ENCODE measurements at places on chromosomes 4 and X.

- DNase-seq: no peak
Measured at GRCh38 chr4:56626963-56627362, 54.1 kb downstream of the HOPX start.

GRCh38 chr4:158856852-158857251 lies 88.0 kb downstream of the FNIP2 start:
- DNase-seq: no peak

GRCh38 chr4:101125045-101125942 lies 222.0 kb downstream of the PPP3CA start:
- DNase-seq: no peak

- DNase-seq: no peak
Measured at GRCh38 chr4:45043911-45044310, 317.6 kb upstream of the GNPDA2 start.

DNA sequence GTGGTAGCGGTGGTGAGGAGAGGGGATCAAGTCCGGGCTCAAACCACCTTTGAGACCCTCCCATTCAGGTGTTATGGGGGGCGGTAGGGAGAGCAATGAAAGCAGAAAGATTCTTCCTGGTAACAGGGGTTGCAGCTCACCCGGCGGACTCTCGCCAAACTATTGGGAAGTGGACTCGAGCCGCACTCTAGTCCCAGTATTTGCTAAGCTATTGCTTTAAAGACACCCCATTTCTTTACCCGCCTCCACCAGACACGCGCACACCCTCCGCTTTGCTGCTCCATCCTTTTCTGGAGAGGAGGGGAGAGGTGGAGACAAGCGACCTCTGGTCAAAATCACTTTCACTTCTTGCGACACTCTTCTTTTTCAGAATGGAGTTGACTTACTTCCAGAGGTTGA lies 625 bp upstream of the GABRA4 start:
- peak; percentile 18 for DNase-seq

- no peak for DNase-seq
Measured at GRCh38 chrX:135328421-135329005, 19.2 kb downstream of the ETDC start.

DNA sequence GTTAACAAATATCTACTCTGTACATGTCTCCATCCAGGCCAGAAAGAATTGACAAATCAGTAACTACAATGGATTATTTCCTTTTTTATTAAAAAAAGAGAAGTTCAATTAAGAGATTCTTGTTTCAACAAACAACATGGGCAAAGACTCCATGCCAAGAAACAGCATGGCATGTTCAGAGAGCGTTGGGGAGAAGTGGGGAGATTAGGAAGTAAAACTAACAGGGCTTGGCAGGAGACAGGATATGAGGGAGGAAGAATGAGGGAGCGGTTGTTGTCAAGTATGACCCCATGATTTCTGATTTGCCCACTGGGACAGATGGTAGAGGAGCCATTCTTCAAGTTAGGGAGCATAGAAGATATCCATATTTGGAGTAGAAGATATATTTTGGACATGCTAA lies 128.4 kb downstream of the RNF150 start:
- no peak for DNase-seq

GRCh38 chrX:3820167-3820566 lies 106.7 kb upstream of the PRKX start:
- no peak for DNase-seq

- no peak for DNase-seq
Measured at GRCh38 chr4:38003102-38003501, 42.9 kb downstream of the PTTG2 start.

GRCh38 chr4:143358419-143358818 lies 21.7 kb downstream of the GAB1 start:
- no peak for DNase-seq

DNA sequence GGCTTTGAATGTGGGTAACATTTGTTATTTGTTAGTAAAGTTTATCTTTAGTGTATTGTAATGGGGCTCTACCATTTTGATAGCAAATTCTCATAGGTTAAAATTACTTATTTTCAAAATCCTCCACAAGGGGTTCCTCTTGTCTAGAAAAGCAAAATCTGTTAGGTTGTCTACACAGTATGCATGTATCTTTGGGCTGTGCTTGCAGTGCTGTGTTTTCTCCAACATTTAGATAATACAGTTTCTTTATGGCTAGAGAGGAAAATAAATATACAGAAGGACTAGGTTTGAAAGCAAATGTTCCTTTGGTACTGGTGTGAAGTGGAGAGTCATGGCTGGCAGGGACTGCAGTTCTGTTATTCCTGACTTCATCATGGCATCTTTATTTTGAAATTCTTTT lies 40.3 kb downstream of the POLR2B start:
- DNase-seq: no peak

GRCh38 chrX:108349210-108349609 lies 89.0 kb downstream of the COL4A6 start:
- DNase-seq: no peak

DNA sequence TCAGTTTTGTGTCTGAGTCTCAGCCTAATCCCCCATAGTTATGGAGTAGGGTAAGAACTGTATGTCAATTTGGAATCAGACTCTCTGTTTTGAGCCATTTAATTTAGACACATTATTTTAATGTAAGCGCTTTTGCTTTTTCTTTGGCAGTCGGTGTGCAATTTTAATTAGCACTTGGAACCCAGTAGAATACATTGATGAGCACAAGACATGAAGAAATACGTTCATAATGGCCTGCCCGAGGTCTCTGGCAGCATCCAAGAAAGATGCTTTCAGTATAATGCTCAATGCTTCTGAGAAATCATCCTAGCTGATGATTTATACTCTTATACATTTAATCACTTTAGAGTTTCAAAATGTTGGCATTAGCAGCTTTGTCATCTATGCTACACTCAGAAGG lies 8.9 kb upstream of the TAPT1 start:
- DNase-seq: no peak

- DNase-seq: no peak
Measured at GRCh38 chr4:109065006-109065405, 237.5 kb downstream of the COL25A1 start.

- DNase-seq: no peak
Measured at GRCh38 chrX:153882086-153882498, 3.9 kb downstream of the L1CAM start.

- no peak for DNase-seq
Measured at GRCh38 chr4:174154215-174154854, 129.1 kb downstream of the FBXO8 start.

DNA sequence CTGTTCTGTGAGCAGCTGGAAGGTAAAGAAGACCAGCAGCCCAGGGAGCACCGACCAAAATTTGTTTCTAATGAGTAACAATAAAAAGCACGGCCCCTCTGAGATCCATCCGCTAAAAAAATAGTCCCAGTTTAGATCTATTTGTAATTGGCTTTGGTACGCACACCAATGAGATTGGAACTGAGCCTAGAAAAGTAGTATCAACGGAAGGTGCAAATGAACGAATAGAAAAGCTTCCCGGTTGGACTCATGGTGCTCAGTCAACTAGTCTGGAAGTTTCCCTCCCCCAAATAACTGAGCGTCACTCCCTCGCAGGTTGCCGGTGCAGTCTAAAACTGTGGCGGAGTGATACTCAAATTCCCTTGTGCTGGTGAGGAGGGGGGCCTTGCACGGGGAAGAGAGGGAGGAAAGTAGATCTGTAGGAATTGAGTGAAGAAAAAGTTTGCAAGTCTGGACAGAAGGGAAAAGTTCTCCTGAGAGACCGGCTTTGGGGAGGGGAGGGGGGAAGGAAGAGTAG lies at the start of gene COL4A5:
Gene COL4A5, plus strand, starts transcription at position 413 of the 517 bp plus-strand sequence. CDS start 288 bp downstream, outside the sequence.
- DNase-seq: peak; percentile 78

GRCh38 chr4:139934708-139935195 lies 219.2 kb downstream of the MAML3 start:
- DNase-seq: peak; percentile 44

DNA sequence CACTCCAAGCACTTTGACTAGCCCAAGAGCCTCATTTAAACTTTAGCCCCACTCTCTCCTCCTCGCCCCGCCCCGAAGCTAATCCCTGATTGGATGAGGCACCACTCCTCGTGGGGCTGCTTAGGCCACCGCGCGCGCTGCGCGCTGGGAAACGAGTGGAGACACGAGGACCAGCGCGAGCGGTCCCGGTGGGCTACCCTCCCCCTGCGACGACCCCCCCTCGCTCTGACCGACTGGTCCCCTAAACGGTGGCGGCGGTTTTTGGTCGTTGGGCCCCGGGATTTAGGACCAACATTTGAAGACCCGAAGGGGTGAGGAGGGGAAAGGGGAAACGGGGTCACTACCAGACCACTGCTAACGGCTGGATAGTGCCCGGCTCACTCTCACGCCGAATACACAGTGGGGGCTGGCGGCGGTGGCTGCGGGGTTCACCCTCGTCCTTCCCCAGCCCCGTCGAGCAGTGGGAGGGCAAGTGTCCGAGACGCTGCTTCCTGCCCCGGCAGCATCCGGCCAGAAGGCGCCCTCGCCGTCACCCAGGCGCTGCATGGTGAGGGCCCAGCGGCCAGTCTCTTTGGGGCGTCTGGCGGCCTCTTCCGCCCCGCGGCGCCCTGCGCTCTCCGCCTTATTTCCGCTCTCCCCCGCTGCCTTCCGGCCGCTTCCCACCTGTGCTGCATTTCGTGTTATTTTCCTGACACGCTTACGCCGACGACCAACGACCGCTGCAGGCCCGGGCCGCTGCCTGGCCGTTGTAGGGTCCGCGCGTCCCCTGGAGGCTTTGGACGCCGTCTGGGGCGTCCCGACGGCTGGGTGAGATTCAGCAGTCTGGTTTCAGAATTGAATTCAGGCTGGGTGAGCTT lies at the start of gene RBM46:
Gene RBM46, plus strand, starts transcription at position 147 of the 857 bp plus-strand sequence. CDS start 15,481 bp downstream, outside the sequence.
- DNase-seq: no peak

DNA sequence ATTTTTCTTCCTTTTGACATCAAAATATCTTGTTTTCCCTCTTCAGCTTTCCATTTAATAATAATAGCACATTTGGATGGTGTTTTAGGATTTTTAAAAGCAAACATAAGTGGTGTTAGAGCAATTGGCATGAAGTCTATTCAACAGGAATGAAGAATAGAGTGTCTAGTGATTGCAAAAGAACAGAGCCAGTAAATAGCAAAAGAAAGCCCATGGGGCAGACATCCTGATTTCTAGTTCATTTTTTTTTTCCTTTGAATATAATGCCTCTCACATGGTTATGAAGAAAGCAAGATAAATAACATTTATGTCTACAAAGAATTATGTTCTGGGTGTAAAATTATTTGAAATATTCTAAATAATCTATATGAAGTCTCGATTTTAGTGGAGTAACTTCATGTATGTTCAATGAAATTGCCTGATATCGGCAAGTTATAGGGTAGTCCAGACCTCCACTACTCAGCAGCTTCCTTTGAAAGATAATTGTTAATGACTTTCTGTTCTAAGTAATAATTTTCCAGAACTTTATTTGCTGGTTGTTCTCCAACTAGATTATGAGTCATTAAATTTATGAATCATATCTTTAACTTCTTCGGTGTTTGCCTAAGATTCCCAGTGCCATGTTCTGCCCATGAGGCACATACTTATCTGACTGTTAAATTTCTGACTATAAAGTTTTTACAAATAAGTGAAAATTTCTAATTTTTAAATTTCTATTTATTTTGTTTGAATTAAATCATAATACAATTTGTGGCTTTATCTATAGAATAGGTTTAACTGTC lies 587.9 kb downstream of the TLL1 start:
- DNase-seq: no peak

DNA sequence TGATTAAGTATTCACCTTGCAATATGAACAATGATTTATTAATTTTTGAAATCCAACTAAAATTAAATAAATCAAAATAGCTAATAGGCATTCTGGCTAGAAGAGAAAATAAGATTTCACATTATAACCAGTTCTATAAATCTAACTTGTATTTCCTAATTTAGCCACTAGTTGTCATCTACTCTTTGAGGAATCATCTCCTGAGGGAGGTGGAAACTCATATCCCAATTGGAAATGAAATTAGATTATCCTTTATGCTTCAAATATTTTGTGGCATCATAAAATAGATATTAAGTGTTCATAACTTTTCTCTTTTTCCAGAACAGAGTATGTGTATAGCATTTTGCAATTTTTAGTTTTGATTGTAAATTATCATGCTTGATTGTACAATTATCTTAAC lies 558.5 kb upstream of the DIAPH2 start:
- DNase-seq: no peak

DNA sequence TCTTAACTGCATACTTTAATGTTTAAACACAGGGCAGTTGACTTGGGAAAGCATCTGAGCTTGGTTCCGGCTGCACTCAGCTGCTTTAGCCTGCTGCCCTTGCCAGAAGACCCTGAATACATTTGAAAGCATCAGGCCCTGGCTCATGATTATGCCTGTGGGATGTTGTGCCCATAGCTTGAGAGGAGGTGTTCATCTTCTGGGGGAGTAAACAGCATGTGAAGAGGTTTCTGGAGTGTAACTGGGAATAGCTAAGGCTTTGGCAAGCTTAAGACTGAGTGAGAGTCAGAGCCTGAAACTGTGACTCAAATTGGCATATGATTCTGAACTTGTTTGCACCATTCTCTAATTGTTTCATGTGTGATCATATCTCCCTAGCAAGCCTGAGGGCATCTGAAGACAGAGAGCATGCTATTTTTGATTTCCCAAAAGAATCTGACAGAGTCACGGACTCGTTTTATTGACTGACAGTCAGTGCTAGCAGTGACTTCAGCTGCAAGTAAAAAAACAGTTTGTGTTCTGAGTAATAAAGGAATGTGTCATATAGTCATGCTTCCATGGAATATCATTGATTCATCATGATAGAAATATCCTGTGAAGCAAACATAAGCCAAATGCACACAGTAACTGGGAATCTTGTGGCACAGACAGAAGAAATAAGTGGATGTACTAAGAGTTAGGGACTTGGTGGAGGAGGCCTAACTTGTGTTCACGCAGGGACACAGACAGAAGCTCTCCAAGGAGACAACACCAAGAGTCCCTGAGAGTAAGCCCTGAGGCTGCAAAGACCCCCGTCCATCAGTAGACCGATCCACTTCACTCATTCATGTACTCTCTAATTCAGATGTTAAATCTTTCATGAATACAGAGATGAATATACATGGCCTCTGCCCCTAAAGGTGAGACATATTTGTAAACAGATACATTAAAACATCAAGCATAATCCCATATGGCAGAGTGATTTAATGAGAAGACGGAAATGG lies 100.7 kb downstream of the SYNPO2 start:
- no peak for DNase-seq

DNA sequence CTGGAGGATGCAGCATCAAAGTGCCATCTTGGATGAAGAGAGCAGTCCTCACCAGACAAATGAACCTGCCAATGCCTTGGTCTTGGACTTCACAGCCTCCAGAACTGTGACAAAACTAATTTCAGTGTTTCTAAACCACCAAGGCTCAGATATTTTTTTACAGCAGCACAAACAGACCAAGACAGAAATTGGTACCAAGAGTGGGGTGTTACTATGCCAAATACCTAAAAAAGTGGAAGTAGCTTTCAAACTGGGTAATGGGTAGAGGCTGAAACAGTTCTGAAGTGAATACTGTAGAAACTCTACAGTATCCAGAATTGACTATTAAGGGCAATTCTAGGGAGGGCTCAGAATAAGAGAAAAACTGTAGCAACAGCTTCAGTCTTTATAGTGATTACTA lies 170.8 kb downstream of the STK32B start:
- DNase-seq: no peak

- DNase-seq: no peak
Measured at GRCh38 chr4:25883565-25883964, 20.8 kb upstream of the SEL1L3 start.

GRCh38 chrX:71253253-71254091 lies 468 bp downstream of the ZMYM3 start:
- DNase-seq: no peak

GRCh38 chr4:81499840-81500239 lies 28.1 kb upstream of the RASGEF1B start:
- DNase-seq: peak; percentile 25

GRCh38 chrX:37776283-37776986 lies 3.4 kb upstream of the CYBB start:
- no peak for DNase-seq

Measured in right kidney (tissue), 9 donors.